ENCODE measurements at places on chromosomes 6 and 20.

DNA sequence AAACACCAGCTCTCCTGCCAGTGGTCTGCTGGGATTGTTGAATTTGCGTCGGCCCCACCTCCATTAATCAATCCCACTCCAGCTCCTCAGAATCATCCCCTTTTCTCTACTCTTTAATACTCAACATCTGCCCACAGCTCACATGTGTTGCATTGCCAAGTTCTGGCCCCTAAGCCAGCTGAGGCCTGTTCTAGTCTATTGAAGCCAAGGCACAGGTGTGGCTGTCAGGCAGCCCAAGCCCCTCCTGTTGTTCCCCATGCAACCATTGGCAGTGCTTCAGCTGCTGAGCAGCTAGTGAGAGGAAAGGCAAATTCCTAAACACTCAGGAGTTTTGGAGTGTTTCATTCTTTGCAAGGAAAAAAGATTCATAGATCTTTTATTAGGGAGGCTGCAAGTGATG lies 128.0 kb upstream of the NT5E start:
- DNase-seq, result no peak

DNA sequence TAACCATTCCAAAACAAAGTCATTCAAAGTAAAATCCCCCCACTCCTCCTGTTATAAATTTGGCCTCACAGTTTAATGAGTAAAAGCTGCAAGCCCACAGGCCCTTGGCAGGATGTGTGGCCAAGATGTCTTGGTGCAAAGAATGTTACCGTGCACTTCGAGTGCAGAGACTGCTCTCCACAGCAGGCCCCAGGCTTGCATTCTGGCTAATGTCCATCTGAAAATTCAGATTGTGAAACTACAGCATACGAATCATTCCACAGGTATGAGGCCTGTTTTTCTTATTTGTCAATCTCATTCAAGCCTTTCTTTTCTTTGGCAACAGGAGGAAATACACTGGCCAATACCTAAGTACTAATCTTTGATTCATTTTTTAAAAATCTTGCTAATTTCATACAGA lies 7.1 kb downstream of the RPS6KA2 start:
- DNase-seq, result no peak

- DNase-seq, result no peak
These were observed 13.3 kb upstream of the WTAP start for GRCh38 chr6:159713984-159714383.

DNA sequence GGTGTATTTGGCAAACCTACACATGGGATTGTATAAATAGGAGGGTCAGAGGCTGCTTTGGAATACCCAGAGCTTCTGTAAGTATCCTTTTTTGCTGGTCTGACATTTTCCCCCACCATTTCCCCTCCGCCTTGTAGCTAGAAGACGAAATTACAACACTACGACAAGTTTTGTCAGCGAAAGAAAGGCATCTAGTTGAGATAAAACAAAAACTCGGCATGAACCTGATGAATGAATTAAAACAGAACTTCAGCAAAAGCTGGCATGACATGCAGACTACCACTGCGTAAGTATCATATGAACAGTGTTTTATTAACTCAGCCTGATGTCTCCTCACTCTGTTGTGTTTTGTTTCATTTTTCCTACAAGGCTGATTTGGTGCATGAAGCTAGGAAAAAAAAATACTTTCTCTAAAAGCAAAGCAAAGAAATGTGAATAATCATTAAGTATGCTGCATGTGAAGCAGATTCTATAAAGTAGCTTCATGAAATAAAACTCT lies 72.7 kb downstream of the HDDC2 start:
- DNase-seq, result no peak

DNA sequence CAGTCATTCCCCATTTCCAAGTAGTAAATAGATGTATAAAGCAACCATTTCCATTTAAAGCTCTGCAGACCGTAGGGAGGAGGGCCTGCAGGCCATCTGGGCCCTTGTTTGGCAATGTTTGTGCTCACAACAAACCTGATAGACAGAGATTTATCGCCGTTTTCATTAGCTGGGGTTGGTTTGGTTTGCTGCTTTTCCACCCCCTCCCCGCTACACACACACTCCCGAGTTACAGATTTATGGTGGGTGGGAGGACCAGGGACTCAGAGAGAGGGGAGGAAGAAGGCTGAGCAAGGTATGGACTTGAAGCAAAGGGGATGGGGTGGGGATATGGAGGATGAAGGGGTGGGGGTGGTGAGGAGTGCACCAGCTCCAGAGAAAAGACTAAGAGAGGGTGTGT lies 36.6 kb upstream of the FOXP4 start:
- no peak for DNase-seq

GRCh38 chr20:2397595-2398145 lies 17.0 kb downstream of the TGM6 start:
- no peak for DNase-seq

GRCh38 chr20:49705358-49705757 lies 8.3 kb downstream of the B4GALT5 start:
- no peak for DNase-seq

DNA sequence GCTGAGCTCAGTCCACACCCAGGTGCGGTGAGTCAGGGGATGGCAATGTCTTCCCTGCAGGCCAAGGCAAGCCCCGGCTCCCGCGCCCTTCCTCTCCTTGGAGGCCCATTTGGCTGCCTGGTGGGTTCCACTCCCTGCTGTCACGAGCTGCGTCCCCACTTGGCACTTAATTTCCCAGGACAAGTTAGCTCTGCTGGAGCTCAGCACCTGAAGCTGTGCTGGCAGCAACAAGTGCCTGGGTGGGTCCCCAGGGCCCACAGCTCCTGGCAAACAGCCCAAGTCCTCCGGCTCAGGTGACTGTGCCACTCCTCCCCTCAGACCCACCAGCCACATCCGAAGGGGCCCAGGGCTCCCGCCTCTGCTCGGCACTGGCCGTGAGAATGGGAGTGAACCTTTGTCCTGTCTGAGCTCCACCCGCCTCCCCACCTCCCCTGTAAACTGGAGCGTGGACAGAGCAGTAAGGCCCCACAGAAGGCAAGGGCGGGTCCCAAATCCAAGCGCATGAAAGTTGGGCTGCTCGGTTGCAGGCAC lies 16.9 kb downstream of the LAMA5 start:
- no peak for DNase-seq

DNA sequence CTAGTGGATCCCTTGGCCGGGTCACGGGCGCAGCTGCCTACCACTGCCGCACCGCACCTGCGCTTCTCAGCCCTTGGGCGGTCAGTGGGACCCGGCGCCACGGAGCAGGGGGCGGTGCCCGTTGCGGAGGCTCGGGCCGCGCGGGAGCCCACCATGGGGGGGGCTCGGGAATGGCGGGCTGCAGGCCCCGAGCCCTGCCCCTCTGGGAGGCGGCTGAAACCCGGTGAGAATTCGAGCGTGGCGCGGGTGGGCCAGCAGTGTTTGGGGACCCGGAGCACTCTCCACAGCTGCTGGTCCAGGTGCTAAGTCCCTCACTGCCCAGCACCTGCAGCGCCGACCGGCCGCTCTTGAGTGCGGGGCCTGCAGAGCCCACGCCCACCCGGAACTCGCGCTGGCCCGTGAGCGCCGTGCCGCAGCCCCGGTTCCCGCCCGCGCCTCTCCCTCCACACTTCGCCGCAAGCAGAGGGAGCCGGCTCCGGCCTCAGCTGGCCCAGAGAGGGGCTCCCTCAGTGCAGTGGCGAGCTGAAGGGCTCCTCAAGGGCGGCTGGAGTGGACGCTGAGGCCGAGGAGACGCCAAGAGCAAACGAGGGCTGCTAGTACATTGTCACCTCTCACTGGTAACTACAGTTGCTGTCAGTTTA lies 120.5 kb upstream of the TMEM170B start:
- DNase-seq, result no peak

GRCh38 chr6:33208091-33208967 lies at the start of gene RING1:
RING1 (plus strand) TSS chr6:33208500; CDS start chr6:33208823, 323 bp downstream.
- peak; percentile 82 for DNase-seq

DNA sequence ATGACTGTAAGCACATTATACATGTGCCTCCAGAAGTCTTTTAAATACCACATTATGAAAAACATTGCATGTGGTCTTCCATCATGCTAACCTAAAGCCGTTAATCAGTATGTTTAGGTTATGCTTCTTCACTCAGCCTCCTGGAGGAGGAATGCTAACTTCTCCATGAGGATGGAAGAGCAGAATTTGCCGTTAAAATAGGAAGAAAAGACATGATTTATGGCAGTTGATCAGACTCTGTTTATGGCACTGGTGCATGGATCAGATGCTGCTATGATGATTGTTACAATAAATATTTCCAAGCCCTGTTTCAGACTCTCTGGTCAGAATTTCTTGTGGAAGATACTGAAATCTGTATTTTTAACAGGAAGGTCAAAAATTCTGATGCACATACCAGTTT lies 31.7 kb downstream of the MAP3K4 start:
- no peak for DNase-seq

DNA sequence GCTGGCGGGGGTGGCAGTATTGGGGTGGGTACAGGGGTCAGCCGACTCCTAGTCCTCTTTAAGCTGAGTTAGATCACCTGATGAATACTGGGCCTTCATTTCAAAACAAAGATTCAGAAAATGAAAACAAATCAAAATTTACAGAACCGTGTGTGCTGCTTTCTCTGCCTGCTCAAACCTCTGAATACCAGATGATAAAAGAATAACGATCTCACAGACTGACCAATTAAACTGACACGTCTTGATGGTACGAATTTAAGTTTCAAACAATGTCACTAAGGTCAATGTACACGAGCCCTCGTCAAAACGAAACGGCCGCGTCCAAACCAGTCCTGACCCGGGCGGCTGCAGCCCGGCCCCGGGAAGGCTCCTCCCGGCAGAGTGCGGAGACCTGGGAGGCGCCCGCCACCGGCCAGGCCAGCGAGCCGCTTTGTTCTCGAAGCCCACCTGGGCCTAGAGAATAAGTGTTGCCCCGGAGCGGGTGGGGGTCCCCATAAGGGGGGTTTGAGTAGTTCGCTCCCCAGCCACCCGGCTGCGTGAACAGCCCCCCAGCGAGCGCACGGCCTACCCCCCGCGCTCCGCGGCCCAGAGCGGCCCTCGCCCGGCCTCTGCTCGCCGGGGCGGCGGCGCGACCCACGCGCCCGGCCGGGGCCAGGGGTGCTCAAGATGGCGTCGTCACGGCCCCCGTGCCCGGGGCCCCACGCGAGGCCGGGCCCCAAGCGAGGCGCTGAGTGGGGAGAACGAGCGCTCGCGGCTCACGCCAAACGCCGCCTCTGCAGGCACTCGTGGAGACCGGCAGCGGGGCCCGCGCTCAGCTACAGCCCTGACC lies 728 bp downstream of the PSMA7 start:
- DNase-seq, result no peak

- DNase-seq, result no peak
These were observed 503.9 kb downstream of the CD83 start for GRCh38 chr6:14621518-14621917.

DNA sequence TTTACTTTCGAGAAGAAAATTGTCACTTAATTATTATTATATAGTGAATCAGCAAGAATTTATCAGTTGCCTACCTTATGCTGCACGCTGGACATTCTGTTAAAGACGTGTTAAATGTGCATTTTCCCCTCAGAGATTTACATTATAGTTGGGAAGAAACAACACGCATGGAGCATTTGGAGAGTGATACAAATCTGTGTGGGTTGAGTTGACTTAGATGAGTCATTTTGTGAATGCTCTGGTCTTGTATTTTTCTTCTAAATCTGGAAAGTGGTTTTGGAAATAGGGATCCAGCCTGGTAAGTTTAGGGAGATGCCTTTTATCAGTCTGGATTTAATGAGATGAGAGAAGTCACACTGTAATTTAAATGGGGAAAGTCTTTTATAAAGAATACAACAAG lies 24.0 kb upstream of the SMIM26 start:
- no peak for DNase-seq

DNA sequence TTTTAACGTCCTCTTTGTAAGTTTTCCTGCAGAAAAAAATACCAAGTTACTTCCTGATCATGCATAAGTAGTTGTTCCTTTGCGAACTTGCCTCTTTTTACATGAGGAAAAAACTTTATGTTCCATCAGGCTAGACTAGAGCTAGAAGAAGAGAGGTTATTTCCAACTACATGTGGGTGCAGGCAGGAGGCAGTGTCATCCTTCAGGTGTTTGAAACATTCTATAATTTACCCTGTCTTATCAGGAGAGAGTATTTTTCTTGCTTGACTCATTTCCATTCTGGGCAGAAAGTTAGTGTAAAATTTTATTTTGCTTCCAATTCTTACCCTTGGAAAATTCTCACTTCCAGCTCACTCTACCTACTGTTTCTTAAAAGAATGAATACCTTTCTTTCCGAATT lies 28.5 kb upstream of the EPHA7 start:
- DNase-seq, result no peak

DNA sequence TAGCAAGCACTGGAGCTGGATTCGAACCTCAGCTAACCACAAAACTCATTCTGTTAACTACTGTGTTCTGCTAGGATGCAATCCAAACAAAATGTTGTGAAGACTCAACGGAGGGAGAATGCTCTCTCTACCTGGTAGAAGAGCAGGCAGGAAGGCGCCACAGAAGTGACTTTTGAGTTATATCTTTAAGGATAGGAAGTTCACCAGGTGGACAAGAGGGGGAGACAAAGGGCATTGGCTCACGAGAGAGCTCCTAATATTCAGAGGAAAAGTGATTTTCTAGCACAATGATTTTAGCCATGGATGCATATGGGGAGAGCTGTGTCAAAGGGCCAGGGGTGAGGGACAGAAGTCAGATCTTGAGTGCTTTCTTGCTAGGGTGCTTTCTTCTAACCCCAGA lies 108.4 kb upstream of the MAFB start:
- no peak for DNase-seq

All from T follicular helper cell (primary cell).